ENCODE measurements at places on chromosomes 4 and X.

- no peak for DNase-seq
Observed at GRCh38 chr4:102472441-102473013, 28.6 kb upstream of the NFKB1 start.

DNA sequence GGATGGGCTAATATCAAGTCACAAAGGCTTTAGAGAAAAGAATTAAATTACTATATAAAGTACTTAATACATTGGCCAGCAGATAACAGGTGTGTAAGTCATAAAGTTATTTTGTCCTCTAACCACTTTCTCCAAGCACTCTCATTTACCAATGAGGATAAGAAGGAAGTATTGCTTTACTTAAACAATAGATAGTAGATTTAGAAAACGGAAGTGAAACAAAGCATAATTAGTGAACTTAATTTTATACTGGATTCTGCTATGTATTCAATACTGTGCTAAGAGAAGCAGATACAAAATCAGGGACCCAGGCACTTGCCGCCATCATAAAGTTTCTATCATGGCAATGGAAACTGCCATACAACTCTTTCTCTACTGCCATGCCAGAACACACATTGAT, 24.0 kb downstream of the AFM start:
- DNase-seq, result peak; percentile 14

GRCh38 chr4:56245547-56246232, 141.6 kb downstream of the AASDH start:
- no peak for DNase-seq

- no peak for DNase-seq
Observed at GRCh38 chr4:173538148-173538908, 8.3 kb upstream of the HAND2 start.

- no peak for DNase-seq
Observed at GRCh38 chr4:28600958-28601357, 1740.3 kb downstream of the STIM2 start.

- peak; percentile 92 for DNase-seq
Observed at GRCh38 chr4:158796370-158797140, 27.7 kb downstream of the FNIP2 start.

DNA sequence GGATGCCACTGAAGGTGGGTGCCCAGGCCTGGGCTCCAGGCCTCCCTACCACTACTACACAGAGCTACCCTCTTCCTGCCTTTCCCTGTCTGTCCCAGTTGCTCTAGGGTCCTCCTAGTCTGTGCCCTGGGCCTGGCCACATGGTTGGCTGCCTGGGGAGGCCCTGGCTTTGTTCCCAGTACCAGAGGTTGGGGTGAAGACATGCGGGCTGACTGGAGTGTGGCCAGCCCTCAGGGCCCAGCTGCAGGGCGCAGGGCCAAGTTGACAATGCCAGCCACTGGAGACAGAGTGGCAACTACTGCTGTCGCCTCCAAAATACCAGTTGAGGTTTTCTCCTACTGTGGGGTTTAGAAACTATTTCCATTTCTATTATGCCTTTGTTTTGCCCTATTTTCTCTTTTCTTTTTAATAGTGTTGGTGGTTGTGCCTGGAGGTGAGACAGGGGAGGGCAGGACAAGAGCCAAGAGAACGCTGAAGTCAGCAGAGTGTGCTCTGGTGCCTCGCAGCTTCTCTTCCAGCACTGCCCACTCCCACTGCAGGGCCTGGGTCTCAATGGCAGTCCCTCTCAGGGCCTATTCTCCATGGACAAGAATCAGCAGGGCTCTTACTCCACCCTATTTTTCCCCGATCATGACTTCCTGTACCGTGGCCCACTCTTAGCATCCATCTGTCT, 32.2 kb upstream of the XPNPEP2 start:
- no peak for DNase-seq

DNA sequence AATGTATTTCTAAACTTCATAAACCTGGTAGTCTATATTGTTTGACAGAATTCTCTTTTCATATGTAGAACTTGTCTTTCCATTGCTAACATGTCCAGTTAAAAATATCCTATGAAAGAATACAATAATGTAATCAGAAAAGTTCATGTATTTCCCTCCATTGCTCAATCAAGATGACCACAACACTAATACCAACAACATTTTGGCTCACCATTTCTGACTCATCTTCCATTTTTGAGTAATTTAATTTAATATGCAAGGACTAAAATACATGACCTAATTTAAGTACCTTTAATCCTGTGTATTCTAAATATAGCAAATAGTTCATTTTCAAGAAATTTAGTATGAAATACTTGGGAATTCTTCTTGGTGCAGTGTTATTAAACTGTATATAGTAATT, 239.5 kb upstream of the GPC4 start:
- DNase-seq, result no peak

DNA sequence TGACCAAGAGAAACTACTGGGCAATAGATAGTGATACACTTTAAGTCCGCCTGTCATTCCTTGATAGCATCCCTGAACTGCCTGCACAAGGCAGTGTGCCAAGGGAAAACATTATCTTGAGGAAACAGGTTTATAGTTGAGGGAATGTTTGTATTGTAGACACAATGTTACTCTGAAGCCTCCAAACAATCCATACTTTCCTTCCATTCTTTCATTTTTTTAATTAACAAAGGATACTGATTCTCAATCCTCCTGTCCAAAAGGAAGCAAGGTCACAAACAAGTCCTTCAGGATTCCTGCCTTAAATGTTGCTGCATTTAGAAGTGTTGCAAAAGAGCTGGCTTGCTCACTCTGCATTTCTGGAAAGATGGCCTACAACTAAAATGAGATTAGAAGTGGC, 61.7 kb upstream of the PRSS48 start:
- DNase-seq, result no peak

GRCh38 chr4:110550260-110550659, 72.6 kb downstream of the PITX2 start:
- no peak for DNase-seq

DNA sequence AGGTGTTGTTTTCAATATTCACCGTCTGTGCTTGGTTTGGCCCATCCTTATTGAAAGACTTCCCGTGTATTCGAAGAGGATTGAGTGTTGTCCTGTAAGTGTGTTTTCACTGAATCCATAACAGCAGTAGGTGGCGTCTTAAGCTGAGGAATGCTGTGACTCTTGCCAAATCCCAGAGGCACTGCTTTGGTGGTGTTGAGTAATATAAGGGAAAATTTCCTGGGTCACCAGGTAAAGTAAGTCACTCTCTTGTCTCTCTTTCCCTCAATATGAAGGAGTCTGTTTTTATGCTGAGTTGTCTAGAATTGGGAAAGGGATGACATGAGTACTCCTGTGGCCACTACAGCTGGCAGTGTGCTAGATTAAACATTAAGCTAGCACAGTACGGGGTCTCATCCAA, 146.7 kb upstream of the ZXDB start:
- DNase-seq, result no peak

DNA sequence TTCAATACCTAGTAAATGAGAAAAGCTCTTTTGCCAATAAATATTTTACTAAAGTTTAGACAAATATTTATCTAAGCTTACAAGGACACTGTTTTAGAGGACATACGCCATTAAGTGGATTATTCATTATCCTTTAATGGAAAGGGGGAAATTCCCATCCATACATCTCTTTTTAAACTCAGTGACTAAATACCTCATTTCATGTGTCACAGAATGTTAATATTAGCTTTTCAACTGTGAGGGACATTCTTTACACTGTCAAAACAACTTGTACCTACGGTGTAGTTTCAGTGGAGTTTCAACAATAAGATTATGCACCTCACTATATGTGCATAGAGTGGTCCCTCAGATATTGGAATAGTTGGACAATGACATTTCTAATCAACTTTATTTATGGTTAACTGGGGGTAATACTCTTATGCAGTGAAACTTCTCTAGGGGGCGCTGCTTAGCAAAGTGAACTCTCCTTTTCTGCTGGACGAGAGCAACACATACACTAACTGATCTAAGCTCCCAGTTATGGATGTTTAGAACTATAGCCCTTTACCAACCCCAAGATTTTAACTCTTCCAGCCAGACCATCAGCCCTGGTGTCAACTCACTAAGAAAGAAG, 9.7 kb downstream of the HS6ST2 start:
- no peak for DNase-seq

DNA sequence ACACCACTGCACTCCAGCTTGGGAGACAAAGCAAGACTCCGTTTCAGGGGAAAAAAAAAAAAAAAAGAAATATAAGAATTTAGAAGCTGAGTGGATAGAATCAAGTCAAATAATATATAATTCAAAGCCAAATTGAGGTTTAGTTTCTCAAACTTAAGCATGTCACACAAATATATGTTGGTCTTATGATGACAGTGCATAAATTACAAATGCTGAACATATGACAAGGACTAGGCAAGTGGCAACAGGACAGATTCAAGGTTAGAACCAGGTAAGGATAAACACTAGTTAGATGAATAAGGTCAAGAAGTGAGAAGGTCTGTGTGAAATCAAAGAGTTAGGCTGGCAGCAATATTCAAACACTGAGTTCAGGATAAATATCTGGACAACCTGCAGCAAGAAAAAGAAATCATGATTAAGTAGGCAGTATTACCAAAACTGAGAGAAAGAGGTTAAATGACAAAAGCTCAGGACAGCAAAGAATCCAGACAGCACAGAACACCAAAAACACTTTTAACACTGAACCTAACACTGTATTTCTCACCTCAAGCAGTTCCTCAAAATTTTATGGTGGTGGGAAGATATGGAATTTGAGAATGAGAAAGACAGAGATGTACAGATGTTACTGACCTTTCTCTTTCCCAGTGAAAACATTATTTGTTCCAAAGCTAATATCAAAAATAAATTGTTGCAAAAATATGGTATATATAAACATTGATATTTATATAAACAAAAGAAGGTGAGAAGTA, 45.4 kb downstream of the ANKRD17 start:
- peak; percentile 24 for DNase-seq

GRCh38 chr4:158042591-158043030, 130.2 kb downstream of the GASK1B start:
- DNase-seq, result no peak

- DNase-seq, result peak; percentile 78
Observed at GRCh38 chrX:150731795-150732194, 38.6 kb downstream of the MTMR1 start.

DNA sequence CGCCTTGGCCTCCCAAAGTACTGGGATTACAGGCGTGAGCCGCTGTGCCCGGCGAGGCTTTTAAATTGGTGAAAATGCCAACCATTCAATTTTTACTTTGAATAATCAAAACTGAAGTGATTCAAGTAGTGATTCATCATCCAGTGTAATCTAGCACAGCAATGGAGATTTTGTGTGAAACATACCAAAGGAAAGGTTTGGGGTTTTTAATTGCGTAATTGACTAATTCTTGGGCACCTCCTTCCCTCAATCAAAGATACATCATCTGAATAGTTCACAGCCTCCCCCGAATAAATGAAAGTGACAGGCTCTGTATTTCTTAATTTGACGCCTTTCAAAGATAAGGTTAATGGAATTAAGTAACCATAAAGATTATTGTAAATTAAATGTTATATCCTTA, 69.0 kb downstream of the DMD start:
- DNase-seq, result no peak

DNA sequence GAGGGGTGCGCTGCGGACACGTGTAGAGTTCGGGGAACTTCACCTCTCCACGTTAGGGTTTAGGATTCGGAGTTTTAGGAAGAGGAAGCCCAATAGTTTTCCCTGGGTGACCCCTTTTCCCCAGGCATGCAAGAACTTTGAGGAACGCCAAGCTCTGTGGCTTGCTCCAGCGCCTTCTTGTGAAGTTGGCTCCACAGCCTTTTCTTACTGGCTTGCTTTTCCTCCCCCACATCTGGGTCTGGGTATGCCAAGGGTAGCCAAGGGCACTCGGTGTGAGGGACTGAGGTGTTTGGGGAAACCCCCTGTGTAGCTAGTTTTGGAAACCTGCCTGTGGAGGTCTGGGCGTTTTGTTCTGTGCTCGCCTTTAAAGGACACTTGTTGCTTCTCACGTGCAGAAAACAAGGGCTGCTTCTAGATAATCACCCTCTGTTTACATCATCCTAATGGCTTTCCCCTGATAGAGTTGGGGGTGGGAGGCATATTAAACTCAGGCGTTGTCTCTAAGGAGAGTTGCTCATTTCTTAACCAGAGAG, 746 bp downstream of the EDNRA start:
- no peak for DNase-seq

- DNase-seq, result no peak
Observed at GRCh38 chr4:150647008-150647407, 65.1 kb downstream of the MAB21L2 start.

DNA sequence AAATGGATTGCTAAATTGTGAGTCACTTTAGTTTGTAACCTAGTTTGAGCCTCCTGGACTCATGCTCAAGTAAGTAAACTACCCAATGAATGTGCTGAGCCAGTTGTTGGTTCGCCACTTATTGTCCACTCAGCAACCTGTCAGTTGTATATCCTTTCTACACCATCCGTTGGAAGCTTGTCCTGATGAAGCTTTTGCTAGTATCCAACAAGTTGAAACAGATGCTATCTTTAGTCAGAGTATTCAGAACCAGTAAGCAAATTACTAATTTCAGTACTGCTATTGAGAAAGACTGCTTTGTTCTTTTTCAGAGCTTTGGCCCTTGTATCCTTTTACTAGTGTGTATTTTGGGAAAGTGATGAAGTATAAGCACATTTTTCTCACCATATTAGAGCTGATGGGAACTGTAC, 4.3 kb upstream of the NAA15 start:
- no peak for DNase-seq

GRCh38 chr4:26192899-26193869, 127.6 kb upstream of the RBPJ start:
- DNase-seq, result no peak

DNA sequence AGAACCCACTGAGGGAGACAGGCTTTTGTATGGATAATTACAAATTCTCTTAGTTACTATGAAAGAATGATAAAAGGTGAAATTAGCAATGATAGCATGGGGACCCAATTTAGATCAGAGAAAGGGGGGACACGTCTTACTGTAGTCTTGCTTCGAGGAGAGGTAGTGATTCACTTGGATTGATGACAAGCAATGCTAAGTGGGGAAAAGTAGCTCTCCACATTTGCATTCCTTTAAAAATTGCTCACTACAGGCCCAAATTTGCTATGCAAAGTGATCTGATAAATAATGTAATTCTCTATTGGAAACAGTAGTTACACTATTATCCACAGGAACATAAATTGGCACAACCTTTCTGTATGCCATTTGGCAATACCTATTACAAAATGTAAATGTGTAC, 42.5 kb upstream of the MAP3K15 start:
- DNase-seq, result no peak

DNA sequence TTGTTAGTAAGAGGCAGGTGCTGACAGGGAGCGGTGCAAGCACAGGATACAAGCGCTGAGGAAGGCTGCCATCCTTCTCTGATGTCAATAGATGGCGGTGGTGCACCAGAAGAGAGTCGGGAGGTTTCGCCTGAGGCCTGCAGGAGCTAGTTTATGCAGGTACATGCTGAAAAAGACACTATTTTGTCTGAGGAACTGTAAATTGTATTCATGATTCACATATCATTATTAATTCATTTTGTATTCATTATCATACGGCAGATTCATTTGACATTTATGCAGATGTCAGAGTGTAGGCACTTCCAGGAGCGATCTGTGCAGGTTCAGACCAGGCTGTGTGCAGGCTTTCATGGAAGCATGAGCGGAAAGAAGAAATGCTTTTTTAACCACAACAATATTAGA, 824.0 kb downstream of the STIM2 start:
- DNase-seq, result peak; percentile 28
